Lower leg skin (tissue), 4 donors: ENCODE measurements at places on chromosomes 16 and 17.
A peak's percentile ranks its signal among the peaks of the same experiment; 100 is the strongest.

DNA sequence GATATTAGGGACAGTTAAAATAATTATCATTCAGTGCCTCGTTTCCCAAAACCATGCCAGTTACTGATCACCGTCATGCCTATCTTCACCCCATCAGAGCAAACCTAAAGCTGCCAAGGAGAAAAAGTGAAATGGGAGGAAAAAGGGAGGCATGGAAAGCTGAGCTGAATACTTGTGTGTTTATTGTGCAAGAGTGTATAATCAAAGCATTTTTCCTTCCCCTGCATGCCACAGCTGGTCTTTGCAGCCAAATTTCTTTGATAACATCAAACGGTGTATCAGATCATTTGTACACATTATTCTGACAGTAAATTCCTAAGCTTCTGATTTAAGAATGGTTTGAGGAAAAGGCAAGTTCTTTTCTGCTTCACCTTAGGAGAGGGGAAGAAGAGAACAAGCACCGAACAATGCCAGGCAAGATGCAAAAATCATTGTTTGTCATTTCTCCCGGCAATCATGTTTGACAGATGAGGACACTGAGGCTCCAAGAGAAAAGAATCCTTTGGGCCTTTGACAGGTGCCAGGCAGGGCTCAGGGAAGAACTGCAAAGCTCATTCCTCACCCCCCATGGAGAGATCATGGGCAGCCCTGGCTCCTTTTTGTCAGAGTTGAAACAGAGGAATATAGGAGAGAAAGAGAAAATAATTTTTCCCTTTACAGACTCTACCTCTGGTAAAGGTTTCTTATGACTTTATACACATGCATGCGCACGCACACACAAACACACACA lies 51.4 kb upstream of the ARHGAP44 start:
- no peak for DNase-seq

DNA sequence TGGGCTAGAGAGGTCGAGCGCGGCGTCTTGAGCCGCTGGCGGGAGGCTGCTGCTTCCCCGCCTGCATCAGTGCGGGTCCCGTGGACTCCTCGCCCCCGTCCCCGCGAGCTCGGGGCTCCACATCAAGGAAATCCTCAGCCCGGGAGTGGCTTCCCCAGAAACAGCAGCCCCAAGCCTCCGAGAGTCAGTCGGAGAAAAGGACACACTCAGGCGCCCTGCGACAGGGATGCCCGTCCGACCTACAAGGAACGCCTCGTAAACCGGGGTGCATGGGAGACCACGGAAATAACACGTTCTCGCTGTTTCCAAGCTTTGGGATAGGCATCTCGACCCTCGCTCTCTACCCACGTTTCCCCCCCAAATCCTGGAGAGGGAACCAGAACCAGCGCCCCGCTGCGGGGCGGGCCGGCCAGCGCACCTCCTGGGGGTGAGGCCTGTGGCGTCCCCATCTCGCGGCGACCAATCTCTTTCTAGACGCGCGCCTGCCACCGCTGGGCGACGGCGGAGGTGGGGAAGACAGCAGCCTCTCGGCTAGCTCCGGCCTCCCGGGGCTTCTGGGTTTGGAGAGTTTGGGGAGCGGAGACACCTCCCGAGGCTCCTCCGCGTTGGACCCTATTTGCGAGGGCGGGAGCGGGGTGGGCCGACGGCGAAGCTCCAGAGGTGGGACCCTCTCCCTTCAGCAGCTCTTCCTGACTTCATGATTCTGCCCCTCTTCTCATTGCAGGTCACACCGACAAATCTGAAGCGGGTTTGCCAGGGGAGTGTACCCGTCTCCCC lies 759 bp upstream of the TP53I13 start:
- peak; percentile 94 for DNase-seq

DNA sequence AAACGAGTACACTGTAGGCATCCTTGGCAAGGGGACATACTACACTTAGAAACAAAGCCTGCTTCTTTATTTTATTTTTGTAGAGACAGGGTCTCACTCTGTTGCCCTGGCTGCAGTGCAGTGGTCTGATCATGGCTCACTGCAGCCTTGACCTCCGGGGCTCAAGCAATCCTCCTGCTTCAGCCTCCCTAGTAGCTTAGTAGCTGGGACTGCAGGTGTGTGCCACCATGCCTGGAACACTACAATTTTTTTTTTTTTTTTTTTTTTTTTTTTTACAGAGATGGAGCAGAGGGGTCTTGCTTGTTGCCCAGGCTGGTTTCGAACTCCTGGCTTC lies 78.2 kb downstream of the WIPI1 start:
- DNase-seq, result no peak

DNA sequence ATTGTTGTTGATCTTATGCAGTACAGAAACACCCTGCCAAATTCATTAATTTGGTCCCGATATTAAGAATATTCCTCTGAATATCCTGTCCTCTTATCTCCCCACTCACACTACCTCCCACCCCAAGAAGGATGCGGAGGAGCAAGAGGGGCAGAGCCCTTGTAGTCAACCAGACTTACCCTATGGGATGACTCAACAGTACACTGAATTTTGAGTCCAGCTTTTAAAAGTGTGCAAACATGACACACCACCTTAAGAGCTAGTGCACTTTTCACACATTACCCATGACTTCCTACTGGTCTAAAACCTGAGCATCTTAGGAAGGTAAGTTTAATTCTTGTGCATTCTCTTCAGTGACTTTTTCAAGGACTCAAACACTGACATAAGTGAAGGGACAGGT lies 9.5 kb downstream of the USP22 start:
- DNase-seq, result no peak

DNA sequence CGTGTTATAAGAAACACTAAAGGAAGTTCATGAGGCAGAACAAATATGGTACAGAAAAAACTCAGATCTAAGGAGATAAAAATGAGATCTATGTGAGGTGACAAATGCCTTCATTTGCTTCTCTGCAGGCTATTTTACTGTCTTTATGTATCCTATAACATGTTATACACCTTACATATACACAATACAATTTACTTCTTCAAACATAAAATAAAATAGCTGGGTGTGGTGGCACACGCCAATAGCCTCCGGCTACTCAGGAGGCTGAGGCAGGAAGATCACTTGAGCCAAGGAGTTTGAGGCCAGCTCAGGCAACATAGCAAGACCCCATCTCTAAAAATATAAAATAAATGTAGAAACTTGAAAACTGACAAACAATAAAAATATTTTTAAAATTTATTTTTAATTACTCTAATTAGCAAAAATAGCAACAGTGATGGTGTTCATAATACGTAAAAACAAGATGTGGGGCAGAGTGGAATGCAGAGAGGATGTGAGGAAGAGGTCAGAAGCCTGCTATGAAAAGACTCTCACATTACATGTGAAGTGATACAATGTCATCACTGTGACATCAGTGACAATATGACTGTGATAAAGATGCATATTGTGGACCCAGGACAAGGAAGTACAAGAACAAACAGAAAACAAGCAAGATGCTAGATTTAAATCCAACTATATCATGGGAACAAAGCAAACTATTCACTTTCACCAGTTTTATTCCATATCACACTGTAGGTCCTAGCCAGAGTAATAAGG lies 31.0 kb downstream of the VPS53 start:
- DNase-seq, result no peak

- DNase-seq, result no peak
Measured at GRCh38 chr17:79562192-79562930, 48.5 kb downstream of the RBFOX3 start.

- DNase-seq, result no peak
Measured at GRCh38 chr16:67678354-67679023, 11.9 kb downstream of the C16orf86 start.

GRCh38 chr17:12789481-12790248 lies at the start of gene ARHGAP44:
TSS of gene ARHGAP44 (plus strand) at chr17:12789498. CDS start at chr17:12789839, 341 bp downstream.
- no peak for DNase-seq

GRCh38 chr16:29993191-29993902 lies 2.1 kb downstream of the HIRIP3 start:
- DNase-seq, result no peak

GRCh38 chr17:72110231-72110941 lies 10.4 kb upstream of the SOX9 start:
- no peak for DNase-seq

DNA sequence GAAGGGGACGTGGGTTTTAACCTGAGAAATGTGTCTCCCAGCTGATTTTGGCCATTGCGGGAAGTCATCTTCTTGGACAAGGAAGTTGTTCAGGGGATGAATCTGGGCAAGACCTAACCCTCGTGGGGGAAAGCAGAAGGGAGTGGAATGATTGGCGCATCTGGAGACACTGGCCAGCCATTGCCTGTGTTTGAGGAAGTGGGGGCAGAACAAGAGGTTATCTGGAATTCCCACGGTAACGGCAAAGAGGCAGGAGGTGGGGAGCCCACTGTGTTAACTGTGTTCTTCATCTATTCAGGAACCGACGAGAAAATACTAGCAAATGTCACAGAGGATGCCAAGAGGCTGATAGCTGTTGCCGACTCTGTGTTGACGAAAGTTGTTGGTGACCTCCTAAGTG lies 66.9 kb downstream of the RNF213 start:
- DNase-seq, result no peak

- peak; percentile 94 for DNase-seq
Measured at GRCh38 chr17:27602721-27603420, 28.1 kb upstream of the LGALS9 start.

GRCh38 chr16:88705801-88706228 lies 393 bp downstream of the RNF166 start:
- DNase-seq, result no peak

- no peak for DNase-seq
Measured at GRCh38 chr17:38711792-38712571, 6.9 kb downstream of the MLLT6 start.

DNA sequence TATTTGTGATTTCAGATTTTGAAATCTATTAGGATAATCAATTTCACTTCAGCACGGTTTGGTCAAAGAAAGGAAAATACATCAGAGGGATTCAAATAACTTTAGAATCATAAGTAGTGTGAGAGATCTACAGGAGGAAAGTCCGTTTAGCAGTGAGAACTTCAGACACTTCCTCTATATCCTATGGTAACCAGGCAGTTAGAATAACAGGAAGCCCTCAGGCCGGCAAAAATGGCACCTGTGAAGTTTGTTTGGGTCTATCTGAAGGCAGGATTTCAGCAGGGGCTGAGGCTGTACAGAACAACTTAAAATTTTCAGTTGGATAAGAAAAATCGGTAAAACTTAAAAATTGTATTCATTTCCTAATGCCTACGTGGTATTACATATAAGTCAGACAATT lies 24.9 kb downstream of the KCNJ16 start:
- no peak for DNase-seq

DNA sequence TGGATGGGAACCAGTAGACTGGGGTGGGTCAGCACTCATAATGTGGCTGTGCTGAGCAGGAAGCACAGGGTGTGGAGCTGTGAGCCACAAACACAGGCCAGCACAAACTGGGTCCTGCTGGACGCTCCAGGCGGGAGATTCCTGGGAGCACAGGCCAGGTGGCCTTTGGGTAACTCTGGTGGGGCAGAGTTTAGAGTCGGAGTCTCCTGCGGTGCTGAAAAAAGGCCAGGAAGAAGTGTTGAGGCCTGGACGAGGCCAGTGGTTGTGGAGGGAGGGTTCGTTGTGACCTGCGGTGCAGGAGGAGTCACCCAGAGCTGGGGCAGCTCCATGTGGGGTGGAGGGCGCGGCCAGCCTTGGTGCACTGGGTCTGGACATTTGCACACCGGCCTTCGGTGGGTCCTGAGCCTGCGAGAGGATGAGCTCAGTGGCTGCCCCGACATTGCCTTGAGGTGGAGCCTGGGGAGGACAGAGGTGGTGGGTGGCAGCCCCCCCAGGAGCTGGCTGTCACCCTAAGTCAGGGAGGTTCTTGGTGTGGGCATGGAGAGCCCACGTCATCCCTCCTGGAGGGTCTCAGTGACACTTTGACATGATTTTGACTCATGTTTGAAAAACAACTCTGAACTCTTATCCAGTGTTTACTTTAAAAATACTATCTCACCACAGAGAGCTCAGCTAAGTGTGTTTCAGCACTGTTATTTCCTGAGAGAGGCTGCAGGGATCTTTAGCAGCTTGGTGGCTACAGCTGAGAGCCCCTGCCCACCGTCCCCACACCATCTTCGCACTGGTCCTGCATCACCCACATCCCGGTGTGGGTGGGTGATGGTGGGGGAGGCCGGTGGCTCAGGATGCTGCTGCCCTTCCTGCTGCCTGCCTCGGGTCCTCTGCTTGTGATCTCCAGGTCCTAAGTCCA lies 98.7 kb downstream of the NPIPB11 start:
- peak; percentile 68 for DNase-seq

DNA sequence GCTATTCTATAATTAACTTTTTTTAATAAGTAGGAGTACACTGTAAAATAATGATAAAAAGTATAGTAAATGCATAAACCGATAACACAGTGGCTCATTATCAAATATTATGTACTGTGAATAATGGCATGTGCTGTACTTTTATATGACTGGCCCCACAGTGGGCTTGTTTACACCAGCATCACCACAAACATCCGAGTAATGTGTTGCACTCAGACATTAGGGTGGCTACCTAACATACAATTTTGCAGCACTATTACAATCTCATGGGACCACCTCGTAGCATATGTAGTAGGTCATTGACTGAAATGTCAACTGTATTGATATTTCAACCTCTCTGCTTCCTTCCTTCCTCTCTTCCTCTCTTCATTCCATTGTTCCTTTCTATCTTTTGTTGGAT lies 51.7 kb downstream of the TBX4 start:
- no peak for DNase-seq

GRCh38 chr17:306116-306515 lies 46.5 kb downstream of the RPH3AL start:
- DNase-seq, result no peak

DNA sequence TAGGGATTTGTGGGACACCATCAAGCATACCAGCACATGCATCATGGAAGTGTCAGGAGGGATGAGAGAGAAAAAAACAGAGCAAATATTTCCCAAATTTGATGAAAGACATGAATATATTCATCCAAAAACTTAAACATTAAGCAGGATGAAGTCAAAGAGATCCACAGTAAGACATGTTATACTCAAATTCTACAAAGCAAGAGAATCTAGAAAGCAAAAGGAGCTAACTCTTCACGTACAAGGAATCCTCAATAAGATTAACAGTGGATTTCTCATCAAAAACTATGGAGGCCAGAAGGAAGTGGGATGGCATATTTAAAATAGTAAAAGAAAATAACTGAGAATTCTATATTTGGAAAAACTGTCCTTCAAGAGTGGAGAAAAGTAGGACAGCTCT lies 374.8 kb downstream of the ZFHX3 start:
- no peak for DNase-seq

- no peak for DNase-seq
Measured at GRCh38 chr16:77553130-77553529, 118.3 kb upstream of the ADAMTS18 start.

- DNase-seq, result no peak
Measured at GRCh38 chr17:28812748-28813377, 29.7 kb downstream of the FAM222B start.

- no peak for DNase-seq
Measured at GRCh38 chr16:29658705-29659104, 4.3 kb upstream of the SPN start.
